ENCODE measurements at places on chromosomes 16 and 17.

- no peak for DNase-seq
Observed at GRCh38 chr16:73125850-73126524, 78.1 kb upstream of the ZFHX3 start.

DNA sequence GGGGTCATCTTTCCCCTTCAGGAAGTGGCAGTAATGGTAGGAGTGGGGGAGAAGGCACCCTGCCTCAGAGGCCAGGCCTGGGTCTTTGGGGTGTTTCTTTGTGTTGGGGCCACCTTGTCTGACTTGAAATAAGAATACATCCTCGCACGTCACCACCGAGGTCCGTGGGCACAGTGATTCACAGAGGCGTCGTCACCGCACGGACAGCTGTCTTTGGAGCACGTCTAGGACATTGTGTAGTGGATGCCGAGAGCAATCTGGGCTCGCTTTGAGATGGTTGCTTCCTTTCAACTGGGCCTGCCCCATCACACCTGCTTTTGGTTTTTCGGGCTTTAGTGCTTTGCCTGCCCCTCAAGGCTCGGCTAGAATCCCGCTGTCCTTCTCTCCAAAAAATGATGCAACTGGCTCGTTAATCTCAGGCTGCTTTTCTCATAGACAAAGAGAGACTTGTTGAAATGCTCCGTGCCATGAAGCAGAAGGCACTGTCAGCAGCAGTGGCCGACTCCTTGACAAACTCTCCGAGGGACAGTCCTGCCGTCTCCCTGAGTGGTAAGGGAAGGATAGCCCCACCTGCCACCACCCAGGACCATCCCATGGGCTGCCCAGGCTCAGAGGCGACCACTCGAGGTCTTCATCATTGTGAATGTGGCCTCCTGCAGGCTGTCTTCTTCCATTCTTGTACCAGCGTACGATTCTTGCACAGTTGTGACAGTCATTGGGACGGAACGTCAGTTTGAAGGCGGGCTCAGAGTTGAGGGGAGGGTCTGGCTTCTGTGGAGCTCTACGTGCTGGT is 24.0 kb downstream of the GINS2 start:
- DNase-seq, result no peak

DNA sequence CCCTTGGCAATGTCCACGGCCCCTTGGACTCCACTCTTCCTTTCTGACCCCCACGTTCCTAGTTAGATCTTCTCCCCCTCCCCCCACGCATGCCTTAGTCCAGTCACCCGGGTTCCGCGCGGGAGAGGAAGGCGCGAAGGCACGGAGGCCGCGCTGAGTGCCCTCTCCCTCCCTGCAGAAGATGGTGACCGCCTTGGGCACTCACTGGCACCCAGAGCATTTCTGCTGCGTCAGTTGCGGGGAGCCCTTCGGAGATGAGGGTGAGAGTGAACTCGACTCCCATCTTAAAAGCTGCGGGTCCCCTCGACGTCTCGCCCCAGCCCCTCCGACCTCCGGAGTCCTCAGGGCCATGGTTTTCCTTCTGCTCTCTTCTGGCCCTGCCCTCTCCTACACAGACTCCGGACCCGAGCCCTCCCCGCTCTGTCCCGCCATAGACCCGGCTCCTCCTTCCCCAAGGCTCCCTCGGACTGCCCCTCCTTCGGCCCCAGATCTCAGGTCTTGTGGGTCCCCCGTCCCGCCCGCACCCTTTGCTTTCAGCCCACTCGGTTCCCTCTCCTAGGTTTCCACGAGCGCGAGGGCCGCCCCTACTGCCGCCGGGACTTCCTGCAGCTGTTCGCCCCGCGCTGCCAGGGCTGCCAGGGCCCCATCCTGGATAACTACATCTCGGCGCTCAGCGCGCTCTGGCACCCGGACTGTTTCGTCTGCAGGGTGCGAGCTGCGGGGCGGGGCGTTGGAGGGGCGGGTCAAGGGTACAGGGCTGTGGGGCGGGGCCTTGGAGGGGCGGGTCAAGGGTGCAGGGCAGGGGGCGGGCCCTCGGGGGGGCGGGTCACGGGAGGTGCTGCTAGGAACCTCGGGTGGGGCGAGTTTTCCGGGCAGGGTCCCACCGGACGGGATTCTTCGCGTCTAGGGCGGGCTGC is 4.6 kb downstream of the TGFB1I1 start:
- DNase-seq, result no peak

- DNase-seq, result no peak
Observed at GRCh38 chr16:83967091-83967490, 953 bp upstream of the NECAB2 start.

- DNase-seq, result no peak
Observed at GRCh38 chr17:12789075-12789480, 220 bp upstream of the ARHGAP44 start.

DNA sequence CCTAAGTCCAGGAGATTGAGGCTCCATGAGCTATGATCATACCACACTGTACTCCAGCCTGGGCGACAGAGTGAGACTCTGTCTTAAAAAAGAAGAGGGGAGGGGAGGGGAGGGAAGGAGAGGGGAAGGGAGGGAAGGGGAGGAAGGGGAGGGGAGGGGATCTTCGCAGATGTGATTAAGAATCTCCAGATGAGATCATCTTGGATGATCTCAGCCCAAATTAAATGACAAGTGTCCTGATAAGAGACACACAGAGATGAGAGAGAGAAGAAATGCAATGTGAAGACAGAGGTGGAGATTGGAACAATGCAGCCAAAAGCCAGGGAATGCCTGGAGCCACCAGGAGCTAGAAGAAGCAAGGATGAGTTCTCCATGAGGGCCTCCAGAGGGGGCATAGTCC is 70.1 kb downstream of the EMP2 start:
- no peak for DNase-seq

DNA sequence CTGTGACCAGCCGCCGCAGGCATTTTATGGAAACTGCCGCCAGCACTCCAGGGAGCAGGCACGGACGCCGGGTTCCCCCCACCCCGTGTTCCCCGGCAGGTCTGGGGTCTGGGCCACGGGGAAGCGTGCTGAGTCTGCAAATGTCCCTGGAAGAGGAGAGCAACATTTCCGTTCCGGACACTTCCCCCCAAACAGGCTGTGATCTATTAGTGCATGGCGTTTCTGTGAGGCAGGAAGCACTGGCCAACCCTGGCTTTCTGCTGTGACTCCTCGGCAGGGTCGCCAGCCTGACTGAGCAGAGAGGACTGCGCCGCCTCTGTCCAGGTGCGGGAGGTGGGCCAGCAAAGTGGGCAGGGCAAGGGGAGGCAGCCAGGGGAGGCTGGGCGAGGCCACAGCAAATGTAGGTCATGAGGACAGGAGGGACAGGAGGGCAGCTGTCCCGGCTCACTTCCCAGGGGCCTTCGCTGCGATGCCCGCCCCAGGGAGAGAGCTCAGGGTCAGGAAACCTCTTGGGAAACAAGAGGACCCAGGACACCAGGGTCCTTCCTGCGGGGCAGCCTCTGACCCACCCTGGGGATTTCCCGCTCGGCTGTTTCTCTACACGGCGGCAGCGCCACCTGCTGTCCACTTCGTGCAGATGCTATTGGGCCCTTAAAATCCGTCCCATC is 9.5 kb downstream of the FOXF1 start:
- DNase-seq, result no peak

GRCh38 chr16:20865420-20866131 is 34.6 kb downstream of the DCUN1D3 start:
- no peak for DNase-seq
